Right forelimb (tissue), 1 donor: ENCODE measurements at places on chromosomes 12 and 14.

GRCh38 chr12:3743803-3744202 lies 9.1 kb downstream of the CRACR2A start:
- DNase-seq = no peak

- no peak for DNase-seq
Measured at GRCh38 chr12:103948746-103949406, 16.8 kb upstream of the TDG start.

GRCh38 chr12:94987801-94988200 lies 15.7 kb downstream of the NDUFA12 start:
- DNase-seq = no peak

- no peak for DNase-seq
Measured at GRCh38 chr14:105709281-105710118, 183.1 kb downstream of the TMEM121 start.

GRCh38 chr12:92297405-92297804 lies 151.8 kb upstream of the BTG1 start:
- no peak for DNase-seq

DNA sequence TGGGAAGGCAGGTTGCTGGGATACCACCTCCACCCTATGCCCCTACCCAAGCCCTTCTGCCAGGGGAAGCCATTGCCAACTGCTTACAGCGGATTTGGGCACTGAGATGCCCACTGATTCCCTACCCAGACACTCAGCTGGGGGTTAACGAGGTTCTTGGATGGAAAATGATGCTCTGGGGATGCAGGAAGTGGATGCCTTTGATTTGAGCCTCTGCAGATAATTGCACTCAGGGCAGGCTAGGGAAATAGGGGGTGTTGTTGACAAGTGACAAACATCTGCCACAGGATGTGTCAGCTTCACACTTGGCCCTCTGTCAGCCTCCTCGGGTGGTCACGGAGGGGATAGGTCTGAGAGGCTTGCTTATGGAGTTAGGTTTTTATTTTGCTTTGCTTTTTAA lies 57.4 kb downstream of the RPH3A start:
- no peak for DNase-seq

GRCh38 chr14:70023871-70024270 lies 144.7 kb downstream of the SMOC1 start:
- DNase-seq = no peak

- DNase-seq = no peak
Measured at GRCh38 chr14:94330857-94331256, 7.7 kb upstream of the SERPINA6 start.

DNA sequence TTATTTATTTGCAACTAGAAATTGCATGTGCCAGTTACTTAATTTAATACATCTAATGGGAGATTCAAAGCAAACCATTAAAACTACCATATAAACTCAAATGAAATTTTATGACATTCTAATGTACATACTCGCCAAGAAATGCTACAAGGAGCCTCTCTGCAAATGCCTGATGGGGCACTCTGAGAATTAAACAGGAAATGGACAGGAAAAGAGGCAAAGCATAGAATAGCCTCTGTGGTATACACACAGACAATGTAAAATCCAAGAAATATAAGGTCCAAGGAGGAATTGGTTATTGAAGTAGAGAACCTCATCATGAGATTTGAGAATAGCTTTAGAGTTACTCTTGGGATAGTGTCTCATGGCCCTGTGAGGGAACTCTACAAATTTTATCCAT lies 41.2 kb downstream of the RAB21 start:
- DNase-seq = no peak

- DNase-seq = peak; percentile 65
Measured at GRCh38 chr12:54958048-54958658, 26.4 kb downstream of the TESPA1 start.

DNA sequence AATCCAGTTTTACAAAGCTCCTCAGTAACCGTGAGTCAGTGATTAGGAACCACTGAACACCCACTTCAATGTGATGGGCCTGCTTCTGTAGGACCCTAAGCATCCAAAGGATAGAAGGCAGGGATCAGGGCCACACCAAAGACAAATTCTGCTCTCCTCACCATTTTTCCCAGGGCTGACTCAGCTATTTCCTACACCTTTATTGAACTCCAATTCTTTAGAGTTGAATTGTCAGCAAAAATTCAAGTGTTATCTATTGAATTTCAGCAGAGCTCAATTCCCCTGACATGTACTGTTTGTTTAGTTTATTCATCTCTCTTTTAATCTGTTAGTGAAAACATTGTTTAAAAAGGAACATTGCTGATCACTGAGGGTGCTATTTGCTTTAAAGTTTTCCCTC lies 457.7 kb upstream of the TMPO start:
- no peak for DNase-seq

- no peak for DNase-seq
Measured at GRCh38 chr14:104202259-104203070, 64.1 kb downstream of the KIF26A start.

DNA sequence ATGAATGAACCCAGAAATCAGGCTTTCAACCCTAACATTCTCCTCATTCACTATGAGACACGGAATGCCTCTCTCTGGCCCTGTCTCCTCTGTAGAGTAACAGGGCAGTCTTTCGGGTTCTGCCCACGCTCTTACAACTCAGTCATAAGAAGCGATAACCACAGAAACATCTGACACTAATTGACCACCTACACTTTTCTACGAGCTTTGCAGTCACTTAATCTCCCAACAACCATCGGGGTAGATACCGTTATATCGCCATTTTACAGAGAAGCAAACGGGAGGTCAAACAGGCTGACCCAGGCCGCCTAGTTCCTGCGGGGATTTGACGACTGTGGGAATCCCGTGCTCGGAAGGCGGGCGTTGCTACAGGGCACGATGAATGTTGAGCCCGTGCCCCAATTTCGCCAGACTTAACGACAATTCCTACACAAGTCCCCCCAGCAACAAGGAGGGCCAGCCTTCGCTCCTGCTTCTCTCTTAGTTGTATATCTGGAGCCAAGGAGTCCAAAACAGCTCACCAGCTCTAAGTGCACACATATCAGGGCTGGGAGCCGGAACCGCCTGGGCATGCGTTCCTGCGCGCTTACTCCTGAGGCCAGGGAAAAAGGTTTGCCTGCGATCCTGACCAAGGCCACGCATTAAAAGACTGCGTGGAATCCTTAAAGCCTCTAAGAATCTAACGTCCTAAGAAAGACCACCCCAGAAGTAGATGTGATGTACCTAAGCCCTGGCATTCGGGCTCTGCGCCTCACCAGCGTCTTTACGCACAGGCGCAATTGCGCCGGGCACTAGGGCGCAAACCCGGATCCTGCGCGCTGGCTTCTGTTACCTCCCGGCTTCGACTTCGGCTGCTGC lies 38.7 kb upstream of the TBX5 start:
- no peak for DNase-seq

- DNase-seq = no peak
Measured at GRCh38 chr14:77322250-77322902, 1.5 kb downstream of the GSTZ1 start.
